ENCODE measurements at places on chromosomes 6 and 20.

DNA sequence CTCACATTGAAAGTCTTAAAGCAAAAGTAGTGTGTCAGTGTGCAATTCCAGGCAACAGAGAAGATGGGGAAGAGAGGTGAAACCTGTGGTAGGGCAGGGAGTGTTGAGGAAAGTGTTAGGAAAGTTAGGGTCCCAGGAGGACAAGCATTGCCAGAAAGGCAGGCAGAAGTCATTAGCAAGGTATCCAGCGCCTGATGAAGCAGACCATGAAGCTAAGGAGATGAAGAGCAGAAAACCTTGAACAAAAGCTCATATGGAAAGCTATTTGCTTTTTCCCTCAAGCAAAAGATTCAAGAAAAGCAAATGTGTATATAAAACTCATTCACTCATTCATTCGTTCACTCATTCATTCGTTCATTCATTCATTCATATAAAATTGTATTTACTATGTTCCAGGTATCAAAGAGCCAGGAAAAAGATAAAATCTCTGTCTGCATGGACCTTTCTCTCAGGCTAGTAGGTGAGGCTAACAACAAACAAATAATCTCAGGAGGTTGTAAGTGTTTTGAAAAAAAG is 96.5 kb downstream of the ELOVL5 start:
- DNase-seq, result no peak

- DNase-seq, result no peak
Measured at GRCh38 chr6:8845690-8846089, 410.3 kb upstream of the SLC35B3 start.

- no peak for DNase-seq
Measured at GRCh38 chr6:154909821-154910220, 85.3 kb upstream of the TIAM2 start.

DNA sequence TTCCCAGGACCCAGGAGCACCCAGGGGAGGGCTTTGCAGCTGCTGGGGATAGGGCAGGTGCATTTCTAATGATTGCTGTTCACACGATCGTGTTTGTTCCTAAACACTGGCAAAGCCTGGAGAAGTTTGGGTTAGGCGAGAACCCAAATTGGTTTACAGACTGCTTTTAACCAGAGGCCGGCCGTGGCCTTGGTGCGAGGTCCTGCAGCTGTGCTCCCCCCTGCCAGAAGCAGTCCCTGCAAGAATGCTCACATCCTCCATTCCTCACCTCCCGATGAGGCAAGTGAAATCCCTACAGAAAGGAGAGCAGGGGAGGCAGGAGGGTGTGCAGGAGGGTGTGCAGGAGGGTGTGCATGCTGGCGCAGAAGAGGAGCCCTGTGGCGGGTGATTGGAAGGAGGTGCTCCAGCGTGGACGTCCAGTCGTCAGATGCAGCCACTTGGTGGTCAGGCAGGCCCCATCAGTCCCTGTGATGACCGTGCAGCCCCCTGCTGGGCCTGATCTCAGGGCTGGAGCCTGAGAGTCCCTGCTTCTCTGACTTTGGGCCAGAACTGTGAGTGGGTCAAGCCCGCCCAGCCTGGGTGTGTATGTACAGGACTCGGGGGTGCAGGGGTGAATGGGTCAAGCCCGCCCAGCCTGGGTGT is 55.7 kb upstream of the FRMD1 start:
- DNase-seq, result no peak

GRCh38 chr20:36959242-36959641 is 7.7 kb upstream of the SAMHD1 start:
- DNase-seq, result no peak

GRCh38 chr6:89111933-89112332 is 5.9 kb downstream of the SRSF12 start:
- no peak for DNase-seq

- no peak for DNase-seq
Measured at GRCh38 chr6:33343953-33344611, 26.5 kb upstream of the ZBTB22 start.

GRCh38 chr6:163474581-163474980 is 60.1 kb downstream of the QKI start:
- DNase-seq, result no peak

DNA sequence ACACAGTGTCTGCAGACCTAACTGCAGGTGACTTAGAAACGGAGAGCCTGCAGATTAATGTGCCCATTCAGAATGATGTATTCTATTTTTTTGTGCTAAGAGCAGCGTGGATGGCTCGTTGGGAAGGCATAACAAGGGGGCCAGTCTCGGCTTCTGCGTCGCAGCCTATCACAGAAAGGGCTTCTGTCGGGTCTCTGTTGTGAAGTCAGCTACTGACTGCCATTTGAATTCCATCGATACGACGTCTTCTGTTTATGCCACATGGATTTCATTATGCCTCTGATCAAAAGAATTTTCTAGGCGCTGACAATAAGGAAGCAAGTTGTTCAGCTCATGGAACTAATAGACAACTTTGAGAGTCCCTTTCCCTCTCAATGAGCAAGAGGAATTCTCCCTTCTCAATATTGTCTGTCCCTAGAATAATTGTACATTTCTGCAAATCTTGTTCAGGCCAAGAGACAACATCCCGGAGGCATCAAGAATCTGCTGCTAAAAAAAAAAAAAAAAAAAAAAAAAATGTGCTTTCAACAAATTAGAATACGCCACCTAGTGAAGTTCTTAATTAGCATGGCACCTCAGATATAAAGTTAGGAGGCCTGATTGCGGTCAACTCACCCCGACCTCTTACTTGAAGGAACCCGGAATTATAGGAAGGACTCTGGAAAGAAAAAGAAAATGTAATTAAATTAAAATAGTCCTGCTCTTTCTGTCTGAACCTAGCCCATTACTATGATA is 223.9 kb downstream of the TSHZ2 start:
- no peak for DNase-seq

DNA sequence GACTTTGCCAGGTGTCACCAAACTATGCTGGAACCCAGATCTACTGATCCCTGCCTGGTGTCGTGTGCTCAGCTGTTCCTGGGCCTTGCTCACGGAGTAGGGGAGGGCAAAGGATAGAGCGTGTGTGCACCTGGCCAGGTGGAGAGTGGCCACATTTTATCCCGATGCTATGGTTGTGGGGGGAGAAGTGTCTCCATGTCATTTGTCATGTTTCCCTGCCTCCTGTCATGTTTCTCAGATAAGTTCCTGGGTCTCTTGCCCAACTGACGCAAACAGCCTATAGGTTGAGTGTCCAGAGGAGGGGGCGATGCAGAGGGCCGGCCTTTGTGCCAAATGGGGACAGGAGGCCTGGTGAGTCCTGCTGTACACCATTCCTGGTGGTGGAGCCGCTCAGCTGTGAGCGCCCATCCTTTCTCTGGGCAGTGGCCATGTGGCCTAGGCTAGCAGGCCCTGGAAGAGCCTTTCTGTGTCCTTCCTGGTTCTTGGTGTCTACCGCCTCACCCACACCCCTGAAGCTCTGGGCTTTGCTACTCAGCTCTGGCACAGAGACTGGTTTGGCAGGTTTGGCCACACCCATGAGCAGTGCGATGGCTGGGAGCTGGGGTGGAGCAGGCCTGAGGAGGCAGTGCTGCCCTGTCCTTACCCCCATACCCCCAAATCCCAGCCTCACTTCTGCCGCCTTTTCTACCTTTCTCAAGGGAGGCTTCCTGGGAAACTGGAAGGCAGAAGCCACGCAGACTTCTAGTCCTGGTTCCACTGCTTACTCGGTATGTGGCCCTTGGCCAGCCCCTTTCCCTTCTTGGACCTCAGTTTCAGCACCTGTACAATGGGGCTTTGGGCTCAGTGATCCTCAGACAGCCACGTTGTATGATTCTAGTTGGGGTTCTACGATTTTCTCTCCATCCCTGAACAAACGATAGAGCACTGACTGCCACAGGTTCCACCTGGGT is 32.3 kb upstream of the EPB41L1 start:
- no peak for DNase-seq

DNA sequence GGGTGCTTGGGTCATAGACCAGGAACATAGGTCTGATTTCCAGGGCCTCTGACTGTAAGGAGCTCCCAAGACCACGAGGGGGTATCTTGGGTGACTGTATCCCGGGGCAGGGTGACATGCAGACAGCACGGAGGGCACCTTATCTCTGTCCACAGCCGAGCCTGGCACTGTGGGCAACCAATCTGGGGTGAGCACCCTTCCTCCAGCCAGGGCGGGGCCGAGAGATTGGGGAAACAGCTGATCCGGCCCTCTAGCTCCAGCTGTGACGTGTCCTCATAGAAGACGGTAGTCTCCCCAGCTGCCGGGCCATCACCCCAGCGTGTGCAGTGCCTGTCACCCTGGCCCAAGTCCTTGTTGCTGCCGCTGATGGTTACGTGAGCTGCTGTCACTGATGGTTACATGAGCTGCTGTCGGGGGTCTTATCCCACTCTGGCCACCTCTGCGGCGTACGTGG is 139.6 kb upstream of the RNF24 start:
- no peak for DNase-seq

- peak; percentile 21 for DNase-seq
Measured at GRCh38 chr6:23016696-23017095, 447.3 kb downstream of the HDGFL1 start.

DNA sequence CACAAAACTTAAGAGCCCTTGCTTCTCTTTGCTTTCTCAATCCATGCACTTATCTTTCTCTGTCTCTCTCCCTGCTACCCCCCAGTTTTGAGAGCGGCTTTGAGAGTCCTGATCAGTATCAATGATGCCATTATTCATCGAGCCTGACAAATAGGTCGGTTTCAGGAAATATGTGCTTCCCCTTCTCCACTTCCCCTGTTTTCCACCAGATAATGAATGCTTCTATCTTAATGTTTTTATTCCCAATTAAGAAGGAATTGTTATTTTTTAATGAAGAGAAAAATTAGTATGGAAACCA is 117.7 kb downstream of the KIF13A start:
- DNase-seq, result no peak

GRCh38 chr6:2883673-2884072 is 19.4 kb downstream of the SERPINB9 start:
- no peak for DNase-seq

DNA sequence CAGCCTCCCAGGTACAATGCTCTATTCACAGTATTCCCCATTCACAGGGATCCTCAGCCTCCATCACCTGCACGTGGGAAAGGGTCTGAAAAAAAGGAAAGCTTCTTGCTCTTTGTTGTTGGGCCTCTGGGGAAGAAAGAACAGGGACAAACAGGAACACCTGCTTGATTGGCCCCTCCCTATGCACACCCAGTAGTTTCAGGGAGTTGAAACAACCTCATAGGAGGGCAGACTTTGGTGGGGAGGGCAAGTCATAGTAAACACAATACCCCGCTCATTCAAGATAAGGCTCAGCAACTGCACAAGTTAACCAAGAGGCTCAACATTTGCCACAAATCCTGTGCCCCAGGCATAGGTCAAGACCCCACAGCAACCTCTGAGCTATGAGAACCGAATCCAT is 1.7 kb downstream of the GHRH start:
- no peak for DNase-seq

GRCh38 chr20:45933266-45934045 is 1.0 kb upstream of the PCIF1 start:
- peak; percentile 69 for DNase-seq

- DNase-seq, result peak; percentile 72
Measured at GRCh38 chr20:20466341-20466879, 98.5 kb downstream of the INSM1 start.

DNA sequence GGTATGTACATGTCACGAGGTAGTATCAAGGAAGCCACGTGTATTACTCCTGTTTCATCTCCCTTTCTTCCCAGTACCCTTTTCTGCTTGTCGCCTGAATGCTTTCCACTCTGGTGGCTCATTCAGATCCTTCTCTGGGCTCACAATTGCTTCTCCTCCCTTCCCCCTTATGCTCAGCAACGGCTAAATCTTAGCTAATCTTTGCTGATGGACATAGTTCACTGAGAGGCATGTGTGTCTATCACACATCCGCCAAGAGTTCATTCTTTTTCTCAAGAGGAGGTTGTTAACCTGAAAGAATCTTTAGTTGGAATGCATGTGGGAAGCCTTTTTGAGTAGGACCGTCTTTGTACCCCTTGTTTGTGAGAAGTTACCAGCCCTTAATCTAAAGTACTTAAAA is 25.8 kb upstream of the MROH8 start:
- no peak for DNase-seq

- DNase-seq, result peak; percentile 55
Measured at GRCh38 chr20:3919352-3919751, 30.2 kb downstream of the PANK2 start.

- no peak for DNase-seq
Measured at GRCh38 chr6:106486236-106486635, 125.7 kb downstream of the CRYBG1 start.

GRCh38 chr6:34657307-34657978 is 39.1 kb downstream of the ILRUN start:
- DNase-seq, result peak; percentile 66

GRCh38 chr6:157168471-157168870 is 154.8 kb downstream of the TMEM242 start:
- no peak for DNase-seq

- peak; percentile 46 for DNase-seq
Measured at GRCh38 chr6:134888316-134888715, 61.6 kb downstream of the ALDH8A1 start.

DNA sequence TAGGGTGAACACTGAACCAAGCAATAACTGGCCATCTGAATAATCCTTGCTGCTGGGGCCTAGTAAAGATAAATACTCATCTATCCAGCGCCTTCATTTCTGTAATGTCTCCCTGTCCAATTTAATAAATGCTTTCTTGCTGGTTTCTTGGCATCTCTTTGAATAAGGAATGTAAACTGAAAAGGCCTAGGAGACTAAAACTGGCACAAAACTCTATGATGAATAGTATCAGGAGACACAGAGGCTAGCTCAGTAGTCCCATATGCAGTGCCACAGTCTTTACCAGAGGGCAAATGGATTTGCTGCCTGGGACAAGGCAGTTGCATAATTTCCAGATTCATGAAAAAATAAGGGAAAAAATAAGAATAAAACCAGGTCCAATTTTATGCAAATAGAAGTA is 324.4 kb downstream of the CENPW start:
- DNase-seq, result peak; percentile 5

DNA sequence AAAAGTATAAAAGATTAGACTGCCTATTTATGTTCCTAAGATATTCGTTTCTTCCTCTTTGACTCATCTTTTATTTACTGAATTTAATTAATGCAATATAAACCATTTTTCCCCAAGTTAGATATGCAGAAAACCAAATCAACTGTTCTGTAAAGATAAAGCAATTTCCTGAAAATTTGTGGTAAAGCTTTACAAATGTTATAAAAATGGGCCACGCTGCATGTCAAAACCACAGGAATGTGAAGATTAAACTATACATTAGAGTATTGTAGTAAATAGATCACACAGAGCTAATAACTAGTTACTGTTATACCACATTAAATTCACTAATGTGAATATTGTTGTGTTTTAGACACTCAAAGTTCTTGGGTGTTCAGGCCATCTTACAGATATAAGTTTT is 83.4 kb downstream of the OPN5 start:
- DNase-seq, result no peak

DNA sequence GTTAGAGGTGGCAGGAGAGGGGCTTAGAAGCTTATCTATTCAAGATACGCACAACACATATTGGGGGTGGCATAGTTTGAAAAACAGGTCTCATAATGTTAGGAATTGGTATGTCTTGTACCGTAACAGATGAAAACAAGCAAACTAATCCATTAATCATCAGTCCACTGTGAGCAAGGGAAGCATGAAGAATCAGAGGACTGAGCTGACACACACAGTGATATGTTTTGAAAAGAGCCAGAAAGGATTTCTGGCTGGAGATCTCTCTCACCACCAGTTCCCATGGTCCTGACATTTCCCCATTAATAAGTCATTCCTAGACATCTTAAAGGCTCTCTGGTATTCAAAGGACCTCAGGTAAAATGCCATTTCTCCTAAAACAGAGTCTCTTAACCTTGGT is 158.8 kb upstream of the PHACTR1 start:
- DNase-seq, result peak; percentile 41
